Hindlimb muscle (tissue), 1 donor: ENCODE measurements at places on chromosomes 2 and 18. TPM values are rescaled to one million over a fixed set of nuclear protein-coding genes. Genes with fewer than 3 reads are reported as not detected.

- DNase-seq: peak; percentile 74
Observed at GRCh38 chr2:177242121-177242987, 22.2 kb downstream of the NFE2L2 start.

GRCh38 chr18:68428661-68429060, 286.2 kb downstream of the TMX3 start:
- DNase-seq: no peak

GRCh38 chr18:28793901-28794300, 617.0 kb upstream of the CDH2 start:
- no peak for DNase-seq

GRCh38 chr18:74774486-74774885, 176.8 kb downstream of the ZNF407 start:
- DNase-seq: no peak

GRCh38 chr2:151097128-151097527, 164.5 kb downstream of the RBM43 start:
- peak; percentile 80 for DNase-seq

- DNase-seq: no peak
Observed at GRCh38 chr2:792687-793086, 115.5 kb upstream of the TMEM18 start.

- no peak for DNase-seq
Observed at GRCh38 chr2:69815717-69816116, 13.7 kb upstream of the GMCL1 start.

GRCh38 chr2:54444503-54444902, 11.6 kb upstream of the SPTBN1 start:
- DNase-seq: no peak

- DNase-seq: no peak
Observed at GRCh38 chr2:222318026-222318711, 19.4 kb upstream of the PAX3 start.

GRCh38 chr18:70931942-70932814, 643.3 kb downstream of the SOCS6 start:
- peak; percentile 4 for DNase-seq

- no peak for DNase-seq
Observed at GRCh38 chr2:126863336-126864015, 35.2 kb upstream of the TEX51 start.

DNA sequence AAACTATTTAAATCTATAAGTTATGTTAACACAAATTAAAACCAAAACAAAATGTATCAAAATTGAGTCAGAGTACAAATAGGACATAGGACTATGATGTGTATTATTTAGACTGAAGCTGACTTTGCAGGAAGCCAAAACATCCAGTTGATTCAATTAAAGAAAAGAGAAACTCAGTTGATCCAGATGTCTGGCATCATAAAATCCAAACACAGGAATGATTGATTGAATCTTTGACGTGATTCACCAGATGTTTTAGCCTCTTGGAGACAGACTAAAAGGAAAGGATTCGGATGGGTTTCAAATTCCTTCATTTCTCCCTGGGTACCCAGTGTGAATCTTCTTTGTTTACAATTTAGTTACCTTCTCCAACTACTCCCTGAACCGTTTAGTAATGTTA, 272.9 kb downstream of the IRS1 start:
- DNase-seq: no peak

DNA sequence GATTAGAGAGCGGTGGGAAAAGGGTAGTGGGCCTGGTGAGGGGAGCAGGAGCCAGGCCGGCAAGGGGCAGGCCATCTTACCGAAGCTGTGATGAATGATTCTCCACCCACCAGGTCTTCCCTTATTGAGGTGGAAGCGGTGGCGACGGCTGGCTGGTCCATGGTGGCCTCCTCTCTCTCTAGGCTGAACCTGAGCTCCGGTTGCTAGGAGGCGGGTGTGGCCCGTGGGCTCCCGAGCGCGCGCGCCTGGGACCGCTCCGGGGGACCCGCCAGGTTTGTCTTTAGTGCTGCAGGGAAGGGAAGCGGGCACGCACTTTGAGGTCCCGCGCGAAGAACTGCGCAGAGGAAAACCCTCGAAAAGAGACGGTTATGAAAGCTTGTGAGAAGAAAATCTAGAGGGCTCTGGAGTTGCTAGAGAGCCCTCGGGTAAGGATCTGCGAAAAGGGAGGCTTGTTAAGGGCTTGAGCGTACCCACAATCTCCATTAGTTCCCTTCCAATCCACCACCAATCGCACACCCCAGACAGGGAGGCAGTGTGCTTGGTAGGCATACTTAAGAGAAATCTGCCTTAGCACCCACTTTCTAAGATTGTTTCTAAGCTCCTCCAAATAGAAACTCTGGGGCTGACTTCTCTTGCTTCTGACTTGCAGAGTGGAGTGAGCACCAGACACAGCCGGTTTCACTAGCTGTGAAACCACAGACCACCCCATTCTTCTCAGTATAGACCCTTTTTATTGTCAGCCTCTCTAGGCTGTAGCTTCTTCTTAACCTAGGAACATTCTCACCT, at the start of gene STPG4:
Gene STPG4 (minus strand): TSS at position 218 of the 786 bp plus-strand sequence. CDS start 57 bp downstream, at position 161.
- no peak for DNase-seq

DNA sequence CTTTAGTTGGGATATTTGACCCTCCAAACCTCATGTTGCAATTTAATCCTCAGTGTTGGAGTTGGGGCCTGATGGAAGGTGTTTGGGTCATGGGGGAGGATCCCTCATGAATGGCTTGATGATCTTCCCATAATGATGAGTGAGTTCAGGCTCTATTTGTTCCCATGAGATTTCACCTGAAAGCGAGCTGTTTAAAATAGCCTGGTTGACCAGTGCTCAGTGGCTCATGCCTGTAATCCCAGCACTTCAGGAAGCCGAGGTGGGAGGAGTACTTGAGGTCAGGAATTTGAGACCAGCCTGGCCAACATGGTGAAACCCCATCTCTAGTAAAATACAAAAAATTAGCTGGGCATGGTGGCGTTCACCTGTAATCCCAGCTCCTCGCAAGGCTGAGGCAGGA, 14.9 kb upstream of the PSME4 start:
- DNase-seq: no peak

- no peak for DNase-seq
Observed at GRCh38 chr2:85154048-85154753, 21.0 kb downstream of the TCF7L1 start.

DNA sequence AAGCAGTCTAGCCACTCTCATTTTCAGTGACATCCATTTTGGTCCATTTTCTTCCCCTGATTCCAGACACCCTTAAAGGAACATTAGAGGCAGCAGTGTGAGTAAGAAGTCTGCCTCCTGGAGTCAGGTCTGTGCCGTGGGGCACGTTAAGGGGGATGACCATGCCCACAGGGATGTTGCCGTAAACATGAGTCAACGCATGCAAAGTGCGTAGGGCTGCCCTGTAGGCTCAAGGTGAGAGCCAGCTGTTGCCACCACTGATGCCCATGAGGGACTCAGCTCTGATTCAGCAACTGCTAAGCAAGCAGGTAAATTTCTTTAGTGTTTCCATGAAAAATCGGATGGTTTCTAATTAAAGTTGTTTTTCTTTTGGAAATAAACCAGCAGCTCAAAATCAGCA, 61.4 kb upstream of the TFCP2L1 start:
- DNase-seq: no peak

- no peak for DNase-seq
Observed at GRCh38 chr2:84957771-84958134, 13.2 kb upstream of the KCMF1 start.

DNA sequence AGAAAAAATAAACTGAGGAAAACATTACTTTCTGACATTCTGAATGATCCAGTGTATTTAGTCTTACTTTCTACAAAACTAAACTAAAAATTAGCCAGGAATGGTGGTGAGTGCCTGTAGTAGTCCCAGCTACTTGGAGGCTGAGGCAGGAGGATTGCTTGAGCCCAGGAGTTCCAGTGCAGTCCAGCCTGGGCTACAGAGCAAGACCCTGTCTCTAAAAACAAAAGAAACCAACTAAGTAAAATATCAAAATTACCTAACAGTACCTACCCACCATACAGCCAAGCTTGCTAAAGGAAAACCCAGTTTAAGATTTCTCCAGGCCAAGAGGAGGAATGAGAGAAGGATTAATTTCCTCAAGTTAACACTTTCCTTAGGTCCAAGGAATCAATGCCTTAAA, 2.9 kb downstream of the HSPD1 start:
- no peak for DNase-seq

MYOM1 gene
- 679 TPM for polyA plus RNA-seq

WDCP gene
- polyA plus RNA-seq: 10.6 TPM

CHAC2 gene
- polyA plus RNA-seq: 3.2 TPM

CDH7 gene
- 0.49 TPM for polyA plus RNA-seq
